NB4 (cell line): ENCODE measurements at places on chromosomes 2 and 18.

- no peak for DNase-seq
Observed at GRCh38 chr2:28956890-28957289, 24.2 kb upstream of the TOGARAM2 start.

DNA sequence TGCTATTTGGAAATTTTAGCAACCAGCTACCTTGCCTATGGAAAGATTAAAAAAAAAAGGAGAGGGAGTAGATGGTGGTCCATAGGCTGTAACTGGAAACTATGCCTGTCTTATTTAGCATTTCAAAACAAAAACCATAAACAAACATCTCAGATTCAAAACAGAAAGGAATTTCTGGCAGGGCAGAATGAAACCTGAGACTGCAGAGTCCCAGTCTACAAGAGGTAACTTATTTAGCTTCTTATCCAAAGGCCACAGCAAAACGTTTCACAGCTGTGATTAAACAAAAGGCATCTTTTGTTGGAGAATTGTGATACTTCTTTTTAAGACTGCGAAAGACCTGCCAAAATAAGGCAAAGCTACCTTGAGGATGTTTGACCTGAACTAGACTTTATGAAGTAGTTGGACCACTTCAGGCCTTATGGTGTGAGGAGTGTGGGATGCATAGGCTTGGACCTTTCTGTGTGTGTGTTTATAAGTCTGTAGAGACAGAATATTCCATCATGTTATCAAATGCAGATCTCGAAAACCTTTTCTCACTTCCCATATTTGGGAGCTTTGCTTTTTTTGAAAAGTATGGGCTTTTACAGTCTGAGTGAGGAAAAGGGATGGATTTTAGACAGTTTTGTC lies 11.0 kb downstream of the CRIM1 start:
- DNase-seq, result no peak

- no peak for DNase-seq
Observed at GRCh38 chr2:120683081-120683480, 52.6 kb upstream of the GLI2 start.

DNA sequence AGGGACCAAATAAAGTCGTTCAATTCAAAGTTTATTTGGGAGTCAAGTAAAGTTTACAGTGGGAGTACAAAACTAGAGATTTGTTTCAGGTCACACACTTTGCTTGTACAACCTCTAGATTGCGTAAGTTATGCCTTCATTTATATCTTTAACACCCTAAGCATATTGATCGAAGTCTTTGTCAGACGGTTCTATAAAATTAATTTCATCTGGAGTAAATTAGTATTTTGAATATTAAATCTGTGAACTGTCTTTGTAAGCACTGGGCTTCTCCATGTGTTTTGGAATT lies 119.7 kb downstream of the ACAA2 start:
- no peak for DNase-seq

- no peak for DNase-seq
Observed at GRCh38 chr2:127733816-127734537, 32.7 kb downstream of the SFT2D3 start.

- DNase-seq, result no peak
Observed at GRCh38 chr2:191441496-191442214, 196.5 kb downstream of the MYO1B start.

DNA sequence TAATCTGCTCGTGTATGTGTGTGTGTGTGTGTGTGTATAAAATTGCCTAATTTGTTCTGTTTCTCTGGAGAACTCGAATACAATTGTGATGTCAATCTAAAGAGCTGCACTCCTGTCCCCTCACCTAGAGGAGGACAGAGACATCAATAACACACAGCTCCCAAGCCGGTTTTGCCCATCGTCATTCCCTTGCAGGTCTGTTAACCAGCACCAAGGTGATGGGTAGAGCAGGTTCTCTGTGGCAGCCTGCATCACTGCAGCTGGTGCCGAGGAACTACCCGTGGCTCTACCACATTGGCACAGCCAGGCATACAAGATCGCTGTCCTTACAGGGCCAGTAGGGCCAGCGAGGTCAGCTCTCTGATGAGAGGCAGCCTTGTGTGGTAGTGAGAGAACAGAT lies 41.0 kb downstream of the LBH start:
- DNase-seq, result no peak

DNA sequence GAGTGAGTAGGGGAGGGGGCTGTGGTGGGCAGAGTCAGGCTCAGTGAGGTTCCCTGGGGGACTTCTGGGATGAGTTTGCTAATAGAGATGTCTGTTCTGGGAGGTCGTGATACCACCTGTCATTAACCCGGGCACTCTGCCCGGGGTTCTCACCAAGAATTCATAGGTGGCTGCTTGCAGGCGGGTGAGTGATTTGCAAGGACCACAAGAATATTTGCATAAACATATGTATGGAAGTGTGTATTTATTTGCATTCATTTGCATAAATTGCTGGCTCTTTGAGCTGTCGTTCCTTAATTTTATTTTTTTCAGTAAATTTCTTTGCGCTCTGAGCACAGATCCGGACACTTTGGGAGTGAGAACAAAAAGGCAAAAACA lies 260.0 kb downstream of the ATAD2B start:
- DNase-seq, result no peak

DNA sequence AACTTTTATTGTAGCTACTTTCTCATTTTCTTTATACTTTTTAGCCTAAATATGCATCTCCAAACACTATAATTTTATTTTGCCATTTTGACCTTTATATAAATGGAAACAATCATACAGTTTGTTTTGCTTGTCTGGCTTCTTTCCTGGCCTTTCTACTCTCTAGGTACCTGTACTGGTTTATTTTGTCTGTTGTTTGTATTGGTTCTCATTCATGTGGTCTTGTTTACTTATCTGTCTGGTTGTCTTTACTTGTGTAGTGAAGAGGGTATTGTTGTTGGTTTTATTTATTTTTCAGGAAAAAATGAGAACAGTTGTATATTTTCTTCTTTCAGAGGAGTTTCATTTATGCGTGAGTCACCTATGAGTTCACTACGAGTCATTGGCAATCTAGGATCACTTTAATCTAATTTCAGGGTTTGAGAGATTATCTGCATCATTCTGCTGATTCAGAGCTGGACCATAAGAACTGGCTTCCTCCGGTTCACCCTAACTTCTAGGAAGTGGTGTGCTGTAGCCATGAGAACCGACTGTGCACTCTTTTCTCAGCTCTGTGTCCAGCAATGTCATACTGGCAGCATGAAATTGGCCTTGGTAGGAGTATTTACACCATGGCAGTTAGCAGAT lies 33.1 kb upstream of the HDAC4 start:
- DNase-seq, result peak; percentile 23

DNA sequence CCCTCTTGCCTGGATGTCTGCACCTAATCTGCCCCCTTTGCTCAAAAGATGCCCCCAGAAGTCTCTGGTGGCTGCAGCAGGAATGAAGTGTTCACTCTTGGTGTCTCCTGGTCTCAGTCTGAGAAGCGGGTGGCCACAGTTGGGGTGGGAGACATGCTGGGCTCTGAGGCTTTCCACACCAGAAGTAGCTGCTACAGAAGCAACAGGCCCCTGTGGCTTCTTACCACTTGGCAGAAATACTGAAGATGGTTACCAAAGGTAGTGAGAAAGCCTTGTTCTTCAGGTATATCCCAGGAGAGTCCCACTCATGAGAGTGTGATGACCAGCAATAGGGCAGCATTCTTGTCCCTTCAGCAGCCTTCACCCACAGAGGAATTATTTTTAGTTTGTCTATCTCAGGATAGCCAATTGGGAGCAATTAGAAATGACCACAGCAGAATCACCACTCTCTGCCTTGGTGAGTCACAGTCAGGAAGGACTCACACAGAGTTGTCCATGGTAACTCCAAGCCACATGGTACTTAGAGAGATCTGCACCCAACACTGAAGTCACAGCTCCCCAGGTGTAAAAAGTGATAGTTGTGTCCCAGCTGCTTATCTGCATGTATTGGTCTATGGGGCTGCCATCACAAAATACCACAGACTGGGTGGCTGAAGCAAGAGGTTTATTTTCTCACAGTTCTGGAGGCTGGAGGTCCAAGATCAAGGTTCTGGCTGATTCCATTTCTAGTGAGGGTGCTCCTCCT lies 169.8 kb upstream of the ID2 start:
- peak; percentile 72 for DNase-seq

DNA sequence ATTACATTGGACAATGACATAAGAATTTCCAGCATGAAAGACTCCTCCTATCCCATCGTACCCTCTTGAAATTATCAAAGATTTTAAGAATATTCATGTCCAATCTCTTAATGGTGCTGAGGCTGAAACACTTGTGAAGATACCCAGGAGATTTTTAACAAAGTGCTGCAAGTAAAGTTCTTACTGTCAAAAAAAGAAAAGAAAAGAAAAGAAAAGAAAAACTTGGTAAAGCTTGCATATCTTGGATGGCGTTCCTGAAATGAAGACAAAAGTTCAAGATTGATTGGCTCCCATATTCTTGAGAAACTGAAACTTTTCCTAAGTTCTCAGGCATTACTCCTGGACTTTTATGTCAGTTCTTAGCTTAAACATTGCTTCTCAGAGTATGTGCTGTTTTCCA lies 1010.5 kb upstream of the PIK3C3 start:
- no peak for DNase-seq

- no peak for DNase-seq
Observed at GRCh38 chr18:23682472-23682871, 6.8 kb upstream of the LAMA3 start.

- DNase-seq, result no peak
Observed at GRCh38 chr2:136131484-136131960, 13.6 kb upstream of the CXCR4 start.

DNA sequence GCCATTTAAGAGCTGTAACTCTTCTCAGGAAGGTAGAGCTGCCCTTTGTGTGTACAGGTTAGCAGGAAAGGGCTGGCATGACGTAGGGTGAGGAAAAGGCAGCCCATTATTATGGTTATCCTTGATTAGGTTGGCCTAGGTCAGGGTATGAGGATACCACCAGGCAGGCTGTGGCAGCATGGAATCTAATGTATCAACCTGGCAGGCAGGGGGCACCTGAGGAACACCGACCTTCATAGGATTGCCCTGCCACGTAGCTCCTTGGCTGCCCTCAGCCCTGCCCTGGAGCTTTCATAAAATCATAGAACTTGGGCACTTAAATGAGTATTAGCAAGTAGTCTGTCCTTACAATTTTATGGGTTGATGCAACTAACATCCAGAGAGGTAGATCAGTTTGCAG lies 261.6 kb downstream of the LTBP1 start:
- no peak for DNase-seq

GRCh38 chr18:48975120-48975816 lies 24.5 kb upstream of the SMAD7 start:
- no peak for DNase-seq

- no peak for DNase-seq
Observed at GRCh38 chr18:64519201-64519600, 370.3 kb upstream of the LINC00305 start.

- DNase-seq, result no peak
Observed at GRCh38 chr18:23033056-23033455, 99.9 kb downstream of the RBBP8 start.
